ENCODE measurements at places on chromosomes 16 and 17.
A peak's percentile ranks its signal among the peaks of the same experiment; 100 is the strongest.

DNA sequence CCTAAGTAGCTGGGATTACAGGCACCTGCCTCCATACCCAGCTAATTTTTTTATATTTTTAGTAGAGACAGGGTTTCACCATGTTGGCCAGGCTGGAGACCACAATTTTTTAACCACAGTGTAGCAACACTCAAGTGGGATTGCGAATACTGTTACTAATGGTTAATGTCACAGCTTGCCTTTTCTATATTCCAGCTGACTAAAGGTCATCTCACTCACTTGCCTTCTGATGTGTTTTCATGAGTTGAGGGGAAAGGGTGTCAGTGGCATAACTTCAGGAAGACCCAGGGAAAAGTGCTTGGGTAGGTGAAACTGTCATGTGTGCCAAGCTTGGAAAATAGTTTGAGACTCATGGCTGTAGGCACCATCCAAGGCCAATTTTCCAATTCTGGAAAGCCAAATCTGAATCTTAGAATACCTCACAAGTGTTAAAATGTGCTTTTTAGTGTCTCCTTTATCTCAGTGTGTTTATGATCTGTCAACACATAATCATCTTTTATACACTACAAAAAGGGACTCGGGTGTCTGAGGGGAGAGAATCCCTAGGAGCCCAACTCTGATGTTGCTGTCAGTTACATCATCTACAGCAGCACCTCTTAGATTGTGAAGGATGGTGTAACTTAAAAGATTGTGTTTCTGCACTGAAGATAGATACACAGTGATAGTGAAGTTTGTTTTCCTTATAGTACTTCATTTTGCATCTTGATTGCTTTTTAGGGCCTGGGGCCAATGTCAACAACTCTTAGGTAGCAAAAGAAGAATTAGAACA is 27.1 kb downstream of the OGFOD1 start:
- peak overlapping the region; percentile 12 for H3K27ac ChIP-seq
- H3K4me3 ChIP-seq: no peak overlapping the region
- no peaks in the 10 kb centered on the region for H3K4me1 ChIP-seq
- H3K36me3 ChIP-seq: peaks cover 40% of the 10 kb centered on the region
- H3K27me3 ChIP-seq: no peaks in the 10 kb centered on the region

- H3K4me1 ChIP-seq: no peaks in the 10 kb centered on the region
- peaks cover 10% of the 10 kb centered on the region for H3K27me3 ChIP-seq
- no peak overlapping the region for H3K27ac ChIP-seq
- H3K4me3 ChIP-seq: no peak overlapping the region
Observed at GRCh38 chr17:66985338-66986237, 21.1 kb downstream of the CACNG4 start.

- DNase-seq: no peak
- H3K4me3 ChIP-seq: no peak overlapping the region
- H3K4me1 ChIP-seq: no peaks in the 10 kb centered on the region
- no peaks in the 10 kb centered on the region for H3K36me3 ChIP-seq
Observed at GRCh38 chr17:72425133-72425793, 304.4 kb downstream of the SOX9 start.

DNA sequence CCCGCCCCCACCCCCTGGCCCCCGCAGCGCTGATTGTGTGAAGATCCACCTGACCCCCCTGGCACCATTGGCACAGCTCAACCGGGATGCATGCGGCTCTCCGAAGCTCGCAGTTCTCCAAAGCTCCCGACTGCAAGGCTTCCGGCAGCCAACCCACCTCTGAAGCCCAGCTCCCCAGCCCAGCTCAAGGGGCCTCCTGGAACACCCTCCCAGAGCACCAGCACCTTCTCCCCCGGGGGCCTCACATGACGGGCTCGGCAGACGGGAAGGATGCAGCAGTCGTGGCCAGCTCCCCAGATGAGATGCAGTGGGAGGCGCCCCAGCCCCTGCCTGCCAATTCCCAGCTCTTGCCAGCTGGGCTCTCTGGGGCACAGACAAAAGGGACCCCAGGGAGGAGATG is 215.3 kb downstream of the ZNF423 start:
- DNase-seq: no peak
- no peaks in the 10 kb centered on the region for H3K27me3 ChIP-seq
- no peaks in the 10 kb centered on the region for H3K36me3 ChIP-seq
- H3K4me1 ChIP-seq: no peaks in the 10 kb centered on the region
- no peak overlapping the region for H3K4me3 ChIP-seq
- H3K27ac ChIP-seq: no peak overlapping the region

DNA sequence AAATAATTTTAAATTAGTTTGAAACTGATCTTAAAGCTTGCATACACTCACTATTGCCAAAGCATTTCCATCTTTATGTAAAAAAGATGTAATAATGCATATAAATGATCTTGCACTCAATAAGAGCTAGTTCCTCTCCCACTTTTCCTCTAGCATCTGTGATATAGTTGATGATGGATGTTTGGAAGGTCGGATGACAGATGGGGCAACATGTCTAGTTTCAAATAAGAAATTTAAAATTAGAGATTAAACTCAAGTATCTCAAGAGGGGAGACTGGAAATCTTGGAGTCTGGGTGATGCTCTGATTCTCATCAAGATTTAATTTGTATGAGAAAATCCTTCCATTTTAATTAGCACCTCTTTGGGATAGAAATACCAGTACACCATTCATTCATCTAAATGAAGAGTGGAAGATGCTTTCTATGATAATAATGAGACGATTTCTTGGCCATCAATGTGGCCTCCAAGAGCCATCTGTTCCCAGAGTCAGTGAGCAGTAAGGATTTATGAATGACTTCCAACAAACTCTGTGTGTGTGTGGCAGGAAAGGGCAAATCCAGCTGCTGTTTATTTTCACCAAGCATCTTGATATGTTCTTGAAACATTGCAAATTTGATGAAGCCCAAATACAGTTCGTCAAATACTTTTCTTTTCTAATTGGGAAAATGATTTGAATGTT is 616.3 kb upstream of the CDH8 start:
- no peaks in the 10 kb centered on the region for H3K27me3 ChIP-seq
- no peak for DNase-seq
- H3K4me1 ChIP-seq: no peaks in the 10 kb centered on the region
- no peak overlapping the region for H3K4me3 ChIP-seq

GRCh38 chr17:15971098-15971678 is 26.3 kb downstream of the ADORA2B start:
- no peak overlapping the region for H3K27ac ChIP-seq
- peaks cover 3% of the 10 kb centered on the region for H3K4me1 ChIP-seq
- H3K4me3 ChIP-seq: no peak overlapping the region

GRCh38 chr17:43856141-43856540 is 9.2 kb downstream of the CD300LG start:
- H3K4me1 ChIP-seq: no peaks in the 10 kb centered on the region
- H3K27ac ChIP-seq: no peak overlapping the region
- no peaks in the 10 kb centered on the region for H3K36me3 ChIP-seq
- H3K27me3 ChIP-seq: peaks cover 6% of the 10 kb centered on the region
- no peak overlapping the region for H3K4me3 ChIP-seq

DNA sequence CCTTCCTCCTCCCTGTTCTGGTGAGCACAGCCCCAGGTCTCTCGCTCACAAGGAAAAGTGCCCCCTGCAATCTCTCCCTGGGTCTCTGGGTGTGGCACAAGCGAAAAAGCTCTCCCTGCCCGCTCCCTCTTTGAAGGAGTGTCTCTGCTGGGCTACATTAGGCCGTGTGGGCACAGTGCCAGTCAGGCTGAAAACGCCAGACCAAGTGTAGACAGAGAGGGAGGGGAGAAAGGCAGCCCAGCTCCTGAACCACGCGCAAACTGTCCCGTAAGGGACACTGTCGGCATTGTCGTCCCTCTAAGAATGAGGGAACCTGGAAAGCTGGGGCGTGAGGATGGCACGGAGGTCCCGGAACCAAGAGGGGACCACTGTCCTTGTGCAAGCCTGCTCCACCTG is 3.9 kb downstream of the SMIM5 start:
- no peaks in the 10 kb centered on the region for H3K27me3 ChIP-seq
- no peak overlapping the region for H3K4me3 ChIP-seq
- H3K36me3 ChIP-seq: no peaks in the 10 kb centered on the region
- H3K27ac ChIP-seq: no peak overlapping the region
- no peak for DNase-seq

DNA sequence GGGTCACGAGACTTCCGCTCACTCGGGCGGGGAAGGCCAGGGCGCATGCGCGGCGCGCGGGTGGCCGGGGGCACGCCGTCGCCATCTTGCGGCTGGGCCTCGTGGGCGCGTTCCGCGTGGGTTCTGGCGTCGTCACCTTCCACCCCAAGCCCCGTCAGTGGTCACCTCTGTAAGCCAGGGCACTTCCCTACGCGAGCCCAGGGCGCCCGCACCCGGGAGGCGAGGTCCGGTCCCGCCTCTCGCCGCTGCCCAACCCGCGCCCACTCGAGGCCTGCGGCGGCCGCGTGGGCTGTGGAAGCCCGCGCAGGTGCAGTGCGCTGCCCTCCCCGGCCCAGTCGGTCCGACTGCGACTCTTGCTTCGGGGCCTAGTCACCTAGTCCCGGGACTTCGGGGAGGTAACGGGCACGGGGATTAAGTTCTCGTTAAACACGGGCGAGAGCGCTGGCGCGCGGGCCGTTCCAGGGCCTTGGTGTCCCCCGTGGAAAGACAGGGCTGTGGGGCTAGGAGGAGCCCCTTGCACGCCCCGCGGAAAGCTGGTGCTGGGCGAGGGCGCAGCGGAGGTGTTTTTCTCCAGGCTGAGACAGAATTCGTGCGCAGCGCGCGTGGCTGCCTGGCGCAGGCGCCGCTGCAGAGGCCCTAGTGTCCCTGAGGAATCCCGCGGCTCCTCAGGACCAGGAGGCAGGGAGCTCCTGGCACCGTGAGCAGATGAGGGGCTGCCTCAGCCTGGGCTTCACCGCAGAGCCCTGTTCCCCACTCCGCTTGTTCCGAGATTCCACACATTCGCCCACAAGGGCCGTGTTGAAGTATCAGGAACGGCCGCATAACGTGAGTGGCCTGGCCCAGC is 472 bp upstream of the ARHGDIA start:
- peaks cover 4% of the 10 kb centered on the region for H3K36me3 ChIP-seq
- peak overlapping the region; percentile 73 for H3K4me3 ChIP-seq
- H3K27ac ChIP-seq: peak overlapping the region; percentile 91

DNA sequence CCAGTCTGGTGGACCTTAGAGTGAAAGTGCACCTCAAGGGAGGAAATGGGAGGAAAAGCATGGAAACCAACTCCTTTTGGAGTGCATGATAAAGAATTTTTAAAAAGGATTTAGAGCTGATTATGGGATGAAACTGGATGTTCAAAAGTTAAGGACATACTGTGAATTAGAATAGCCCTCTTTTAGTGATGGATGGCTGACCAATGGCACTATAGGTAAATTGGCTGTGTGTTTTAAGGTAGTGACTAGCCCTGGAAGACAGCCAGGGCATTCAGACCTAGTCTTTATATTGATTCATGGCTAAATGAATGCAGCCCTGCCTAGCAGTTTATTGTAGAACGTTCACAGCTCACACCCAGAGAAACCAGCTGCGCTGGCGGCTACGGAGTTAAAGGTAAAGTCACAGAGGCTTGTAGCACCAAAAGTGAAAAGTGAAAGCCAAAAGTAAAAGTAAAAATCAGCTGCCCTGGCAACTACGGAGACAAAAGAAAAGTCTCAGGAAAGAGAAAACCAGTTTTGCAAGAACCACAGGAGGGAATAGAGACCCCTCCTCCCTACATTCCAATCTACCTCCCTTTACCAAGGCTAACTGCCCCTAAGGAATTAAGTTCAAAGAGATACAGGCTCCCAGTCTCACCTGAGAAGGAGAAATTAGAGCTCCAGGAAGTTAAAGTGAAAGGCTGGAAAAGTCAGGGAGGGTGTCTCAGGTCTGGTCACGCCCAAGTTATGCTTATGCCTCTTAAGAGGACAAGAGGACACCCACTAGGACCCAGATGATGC is 21.8 kb downstream of the ACSM1 start:
- H3K36me3 ChIP-seq: no peaks in the 10 kb centered on the region
- peak; percentile 45 for DNase-seq
- peak overlapping the region; percentile 89 for H3K27ac ChIP-seq
- no peaks in the 10 kb centered on the region for H3K27me3 ChIP-seq

- no peaks in the 10 kb centered on the region for H3K4me1 ChIP-seq
- no peaks in the 10 kb centered on the region for H3K36me3 ChIP-seq
- H3K4me3 ChIP-seq: no peak overlapping the region
- DNase-seq: peak; percentile 2
- H3K27ac ChIP-seq: no peak overlapping the region
- no peaks in the 10 kb centered on the region for H3K27me3 ChIP-seq
Observed at GRCh38 chr16:72400257-72401083, 228.5 kb upstream of the PMFBP1 start.

DNA sequence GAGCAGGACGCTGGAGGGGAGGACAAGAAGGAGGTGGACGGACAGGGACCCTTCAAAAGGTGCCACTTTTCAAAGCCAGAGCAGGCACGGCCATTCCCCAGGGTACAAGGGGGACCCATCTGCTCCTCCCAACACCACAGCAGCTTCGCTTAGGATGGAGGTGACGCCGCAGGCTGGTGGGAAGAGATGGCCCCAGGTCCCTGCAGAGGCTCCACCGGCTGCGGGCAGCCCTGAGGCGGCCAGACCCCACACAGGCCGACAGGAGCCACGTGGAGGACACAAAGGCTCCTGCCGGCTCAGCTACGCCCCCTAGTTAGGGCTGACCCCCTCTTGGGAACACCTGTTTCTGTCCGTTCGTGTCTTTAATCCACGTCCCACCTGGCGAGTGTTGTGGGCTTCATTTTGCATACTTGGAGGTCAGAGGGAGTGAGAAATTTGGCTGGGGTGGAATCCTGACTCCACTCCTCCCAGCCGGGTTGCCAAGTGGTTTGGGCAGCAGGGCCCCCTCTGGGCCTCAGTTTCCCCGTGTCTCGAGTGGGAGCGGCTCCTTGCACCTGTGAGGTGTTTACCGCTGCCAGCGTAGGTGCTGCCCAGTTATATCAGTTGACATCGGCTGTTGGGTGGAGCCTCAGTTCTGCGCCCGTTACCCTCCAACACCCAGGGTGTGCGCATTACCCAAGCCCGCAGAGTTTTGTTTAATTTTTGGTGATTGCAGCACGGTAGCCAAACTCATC is 5.8 kb upstream of the FN3KRP start:
- H3K27me3 ChIP-seq: peaks cover 7% of the 10 kb centered on the region
- no peak overlapping the region for H3K27ac ChIP-seq
- no peaks in the 10 kb centered on the region for H3K36me3 ChIP-seq

GRCh38 chr17:76353004-76353598 is 615 bp downstream of the PRPSAP1 start:
- peak overlapping the region; percentile 91 for H3K4me3 ChIP-seq
- H3K4me1 ChIP-seq: peaks cover 28% of the 10 kb centered on the region
- peak overlapping the region; percentile 100 for H3K27ac ChIP-seq
- DNase-seq: no peak

- no peaks in the 10 kb centered on the region for H3K4me1 ChIP-seq
- no peak overlapping the region for H3K27ac ChIP-seq
- H3K36me3 ChIP-seq: no peaks in the 10 kb centered on the region
Observed at GRCh38 chr17:79342376-79342775, 267.8 kb downstream of the ENGASE start.

DNA sequence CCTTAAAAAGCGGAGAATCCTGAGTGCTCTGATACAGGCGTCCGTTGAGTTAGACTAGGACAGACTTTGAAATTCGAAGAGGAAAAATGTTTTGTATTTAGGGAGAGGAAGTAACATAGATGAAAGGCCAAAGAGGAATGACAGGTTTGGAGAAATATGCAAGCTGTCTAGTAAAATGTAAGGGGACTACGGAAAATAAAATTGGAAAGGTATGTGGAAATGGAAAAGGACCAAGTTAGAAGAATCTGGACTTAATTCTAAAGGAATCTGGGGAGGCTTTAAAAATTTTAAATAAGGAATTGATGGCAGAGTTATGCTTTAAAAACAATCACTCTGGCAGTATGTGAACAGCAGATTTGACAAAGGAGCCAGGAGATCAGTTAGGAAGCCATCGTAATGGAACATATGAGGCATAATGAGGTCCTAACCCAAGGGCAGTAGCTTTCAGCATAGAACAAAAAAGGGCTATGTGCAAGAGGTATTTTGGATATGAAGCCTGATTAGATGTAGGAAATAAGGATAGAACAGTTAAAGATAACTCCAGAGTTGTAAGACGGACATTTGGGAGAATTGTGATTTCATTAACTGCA is 38.3 kb downstream of the CYB561 start:
- H3K27ac ChIP-seq: no peak overlapping the region
- H3K27me3 ChIP-seq: no peaks in the 10 kb centered on the region
- H3K4me3 ChIP-seq: no peak overlapping the region
- no peak for DNase-seq
